Activated CD4-positive, alpha-beta T cell treated with anti-CD3 and anti-CD28 coated beads, Interleukin-2, amount 10 ng/mL, durations not matched to agents 7 days and 5 days (primary cell): ENCODE measurements at places on chromosomes 5 and 9.
A peak's percentile ranks its signal among the peaks of the same experiment; 100 is the strongest.

DNA sequence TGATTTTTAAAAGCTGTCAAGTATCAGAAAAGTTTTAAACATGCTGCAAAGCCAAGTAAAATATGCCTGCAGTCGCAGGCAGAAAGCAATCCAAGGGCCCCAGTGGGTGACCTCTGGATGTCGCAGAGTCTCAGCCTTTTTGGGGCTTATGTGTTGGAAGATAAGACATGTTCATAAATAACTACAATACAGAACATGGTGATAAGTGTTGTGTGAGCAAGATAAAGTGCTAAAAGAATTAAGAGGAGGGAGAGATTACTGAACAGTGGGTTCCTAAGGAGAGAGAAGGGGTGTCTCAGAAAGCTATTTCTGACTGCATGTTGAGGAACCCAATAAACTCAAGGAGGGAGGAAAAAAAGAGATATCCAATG is 78.9 kb upstream of the ADRB2 start:
- DNase-seq = no peak

- no peak for DNase-seq
These were observed 5.8 kb upstream of the PAIP2 start for GRCh38 chr5:139335811-139336210.

DNA sequence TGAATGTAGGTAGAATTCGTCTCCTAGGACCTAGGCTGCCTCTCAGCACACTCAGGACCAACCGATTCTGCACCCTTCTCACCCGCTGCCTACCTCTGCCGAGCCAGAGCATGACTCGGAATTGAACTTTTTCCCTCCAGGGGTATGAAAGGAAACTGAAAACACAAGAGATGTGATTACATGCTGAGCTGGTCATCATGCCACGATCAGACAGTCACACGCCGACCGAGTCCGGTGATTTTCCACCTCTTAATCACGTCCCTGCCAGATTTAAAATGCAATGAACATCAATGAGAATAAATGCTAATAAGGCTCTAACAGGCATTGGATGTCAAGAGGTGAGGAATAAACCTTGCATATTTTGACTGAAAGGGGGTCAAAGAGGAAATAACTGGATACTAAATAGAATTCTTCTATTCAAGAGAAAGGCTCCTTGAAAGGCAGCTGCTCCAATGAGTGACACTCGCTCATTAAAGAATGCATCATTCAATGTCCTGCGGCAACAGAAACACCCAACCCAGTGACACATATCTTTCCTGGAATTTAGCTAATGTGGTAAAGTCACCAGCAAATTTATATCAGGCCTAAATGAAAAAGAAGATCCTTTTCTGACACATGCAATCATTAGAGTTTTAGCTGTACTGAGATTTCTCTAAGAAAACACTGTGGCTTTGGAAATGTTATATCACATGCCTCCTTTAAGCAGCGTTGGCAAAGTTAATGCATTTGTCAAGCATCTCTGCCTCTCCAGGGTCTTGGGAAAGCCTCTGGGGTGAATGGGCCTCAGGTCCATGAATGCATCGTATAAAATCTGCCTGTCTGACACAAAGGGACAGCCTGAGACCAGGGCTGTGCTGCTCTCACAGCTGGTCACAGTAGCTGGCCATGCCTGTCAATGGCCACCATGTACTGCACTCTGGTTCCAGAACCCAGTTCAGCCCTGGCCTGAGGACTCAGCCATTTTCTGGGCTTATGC is 128.7 kb downstream of the SPOCK1 start:
- no peak for DNase-seq

- peak; percentile 27 for DNase-seq
These were observed 318.3 kb upstream of the ITGA1 start for GRCh38 chr5:52469420-52469819.

DNA sequence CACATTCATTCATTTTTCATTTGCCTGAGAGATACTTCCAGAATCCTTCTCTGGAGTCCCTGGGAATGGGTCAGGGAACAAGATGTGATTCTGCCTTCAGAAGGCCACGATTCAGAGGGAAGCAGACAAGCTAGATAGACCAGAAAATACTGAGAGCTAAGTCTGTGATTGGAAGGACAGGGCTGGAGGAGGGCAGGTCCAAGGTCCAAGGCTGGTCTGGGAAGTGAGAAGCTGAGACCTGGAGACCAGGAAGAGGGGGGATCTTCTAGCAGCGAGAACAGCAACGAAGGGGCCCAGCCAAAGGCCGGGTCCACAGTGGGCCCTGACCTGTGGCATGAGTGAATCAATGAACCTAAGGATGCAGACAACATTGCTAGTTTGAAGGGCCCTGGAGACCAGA is 4.1 kb upstream of the IER5L start:
- DNase-seq = no peak

DNA sequence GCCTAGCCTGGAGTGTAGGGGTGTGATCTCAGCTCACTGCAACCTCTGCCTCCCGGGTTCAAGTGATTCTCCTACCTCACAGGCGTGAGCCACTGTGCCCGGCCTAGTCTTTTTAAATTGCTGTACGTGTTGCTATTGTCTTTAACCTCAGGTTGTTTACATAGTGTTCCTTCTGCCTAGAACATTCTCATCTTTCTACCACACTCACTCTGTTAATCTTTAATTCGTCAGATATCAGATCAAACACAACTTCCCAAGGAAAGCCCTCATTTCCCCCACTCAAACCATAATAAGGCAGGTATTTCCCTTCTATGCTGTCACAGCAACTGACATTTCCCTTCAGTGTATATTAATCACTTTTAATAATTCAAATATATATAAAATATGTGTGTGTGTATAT is 1310.0 kb upstream of the C9orf72 start:
- no peak for DNase-seq

DNA sequence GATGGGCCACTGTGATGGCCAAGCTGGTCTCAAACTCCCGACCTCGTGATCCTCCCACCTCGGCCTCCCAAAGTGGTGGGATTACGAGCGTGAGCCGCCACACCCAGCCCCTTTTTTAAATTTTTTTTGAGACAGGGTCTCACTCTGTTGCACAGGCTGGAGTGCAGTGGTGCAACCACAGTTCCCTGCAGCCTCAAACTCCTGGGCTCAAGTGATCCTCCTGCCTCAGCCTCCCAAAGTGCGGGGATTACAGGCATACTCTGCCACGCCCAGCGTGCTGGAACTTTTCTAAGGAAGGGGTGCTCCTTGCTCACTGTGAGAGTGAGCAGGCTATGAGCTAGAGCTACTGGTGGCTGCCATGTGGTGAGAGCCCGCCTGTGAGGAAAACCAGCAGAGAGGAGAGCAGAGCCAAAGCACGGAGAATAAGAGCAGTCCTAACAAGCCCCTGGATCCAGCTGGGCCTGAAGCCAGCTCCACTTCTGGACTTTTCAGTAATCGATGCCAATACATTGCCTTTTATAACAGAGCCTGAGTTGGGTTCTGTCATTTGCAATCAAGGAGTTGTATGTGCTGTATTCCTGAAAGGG is 75.5 kb upstream of the UNC5A start:
- no peak for DNase-seq

DNA sequence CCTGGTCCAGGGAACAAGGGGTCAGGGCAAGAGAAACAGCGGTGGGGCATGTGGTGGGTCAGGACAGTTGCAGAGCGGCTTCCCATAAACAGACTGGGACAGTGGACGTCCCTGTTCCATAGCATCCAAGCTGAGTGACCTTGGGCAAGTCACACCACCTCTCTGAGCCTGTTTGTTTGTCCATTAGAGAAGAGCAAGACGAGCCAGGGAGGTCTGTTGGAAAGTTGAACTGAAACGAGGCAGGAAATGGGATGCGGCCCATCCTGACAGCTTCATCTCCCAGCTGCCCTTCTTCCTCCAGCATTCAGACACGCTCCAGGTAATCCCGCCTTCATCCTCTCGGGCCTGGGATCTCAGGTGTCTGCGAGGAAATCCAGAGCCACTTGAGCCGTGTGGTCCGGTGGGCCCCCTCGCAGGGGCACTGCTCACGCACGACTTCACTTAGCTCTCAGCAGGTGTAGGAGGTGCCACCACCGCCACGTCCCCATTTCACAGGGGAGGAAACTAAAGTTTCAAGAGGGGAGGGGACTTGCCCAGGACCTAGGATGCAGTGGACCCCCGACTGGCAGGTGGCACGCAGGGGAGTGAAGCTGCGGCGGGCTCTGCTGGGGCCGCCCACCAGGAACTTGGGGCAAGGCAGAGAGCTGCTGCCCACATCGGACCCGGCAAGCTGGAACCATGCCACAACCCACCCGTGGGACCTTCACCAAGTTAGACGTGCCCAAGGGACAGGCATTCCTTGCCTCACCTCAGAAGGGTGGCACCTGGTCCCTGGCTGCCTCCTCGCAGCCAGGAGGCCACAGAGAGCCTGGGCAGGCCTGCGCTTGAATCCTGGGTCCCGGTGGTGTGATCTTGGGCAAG is 13.0 kb downstream of the PTGES2 start:
- no peak for DNase-seq

GRCh38 chr9:124593200-124593599 is 86.0 kb upstream of the NR5A1 start:
- DNase-seq = no peak
